ENCODE measurements at places on chromosomes 1 and 21. TPM values are rescaled to one million over a fixed set of nuclear protein-coding genes. Genes with fewer than 3 reads are reported as not detected.

Gene NHLH1
- total RNA-seq: 0.34 TPM

GRCh38 chr1:109530457-109531087, 9.1 kb upstream of the GPR61 start:
- H3K27ac ChIP-seq: no peak overlapping the region
- H3K36me3 ChIP-seq: no peaks in the 10 kb centered on the region
- H3K27me3 ChIP-seq: no peaks in the 10 kb centered on the region
- H3K4me1 ChIP-seq: peaks cover 20% of the 10 kb centered on the region

DNA sequence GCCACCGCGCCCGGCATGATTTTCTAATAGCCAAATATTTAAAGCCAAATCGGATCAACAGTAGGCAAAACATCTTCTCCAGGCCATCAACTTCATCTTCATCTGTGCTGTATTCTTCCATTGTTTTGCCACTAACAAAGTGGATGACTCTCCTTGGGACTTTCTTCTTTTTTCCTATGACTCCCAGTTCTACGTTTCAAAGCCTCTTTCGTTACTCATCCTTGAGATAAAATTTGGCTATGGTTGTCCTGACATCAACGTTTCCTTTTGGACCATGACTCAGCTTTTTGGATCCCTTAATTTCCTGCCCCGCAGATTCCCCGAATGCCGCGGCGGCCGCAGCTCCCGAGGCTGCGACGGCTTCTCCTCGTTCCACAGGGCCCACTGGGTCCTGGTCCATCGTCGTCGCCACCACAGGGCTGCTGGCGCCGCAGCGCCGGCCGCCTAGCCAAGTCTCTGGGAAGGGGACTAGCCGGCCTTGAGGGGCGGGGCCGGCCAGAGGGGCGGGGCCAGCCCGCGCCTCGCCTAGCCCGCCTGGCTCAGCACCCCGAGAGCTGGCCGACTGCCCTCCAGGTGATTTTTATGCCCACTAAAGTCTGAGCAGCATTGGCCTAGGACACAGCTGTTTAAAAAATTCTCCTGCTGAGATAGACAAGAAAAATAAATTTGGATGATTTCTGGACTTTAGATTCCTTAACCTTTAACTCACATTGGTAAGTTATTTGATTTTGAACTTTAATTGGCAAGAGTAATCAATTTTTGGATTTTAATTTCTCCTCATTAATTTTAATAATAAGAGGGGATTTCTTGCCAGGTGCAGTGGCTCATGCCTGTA, 93.9 kb downstream of the ADCY10 start:
- no peak overlapping the region for H3K27ac ChIP-seq
- peaks cover 5% of the 10 kb centered on the region for H3K4me1 ChIP-seq
- H3K27me3 ChIP-seq: peaks cover 19% of the 10 kb centered on the region
- no peaks in the 10 kb centered on the region for H3K36me3 ChIP-seq
- peak overlapping the region; percentile 71 for H3K4me3 ChIP-seq
- peak; percentile 33 for DNase-seq

Gene S100A7A
- total RNA-seq: not detected
